ENCODE measurements at places on chromosomes 5 and 9. TPM values are rescaled to one million over a fixed set of nuclear protein-coding genes. Genes with fewer than 3 reads are reported as not detected.

Gene PCDHGC4
- 2.2 TPM for total RNA-seq

Gene DND1
- 2.8 TPM for total RNA-seq

GRCh38 chr5:20305463-20305862 lies 317.5 kb upstream of the CDH18 start:
- no peaks in the 10 kb centered on the region for H3K4me1 ChIP-seq
- H3K4me3 ChIP-seq = no peak overlapping the region
- H3K27ac ChIP-seq = no peak overlapping the region
- no peak for DNase-seq
- H3K36me3 ChIP-seq = no peaks in the 10 kb centered on the region
- no peaks in the 10 kb centered on the region for H3K27me3 ChIP-seq

GRCh38 chr9:7892975-7893374 lies 93.4 kb upstream of the DMAC1 start:
- H3K27me3 ChIP-seq = peaks cover 20% of the 10 kb centered on the region
- DNase-seq = no peak
- no peak overlapping the region for H3K4me3 ChIP-seq
- H3K36me3 ChIP-seq = no peaks in the 10 kb centered on the region
- H3K4me1 ChIP-seq = no peaks in the 10 kb centered on the region
- H3K27ac ChIP-seq = no peak overlapping the region

GRCh38 chr5:53667621-53668020 lies 107.2 kb downstream of the NDUFS4 start:
- DNase-seq = no peak
- H3K4me3 ChIP-seq = no peak overlapping the region
- H3K4me1 ChIP-seq = no peaks in the 10 kb centered on the region
- no peaks in the 10 kb centered on the region for H3K27me3 ChIP-seq
- H3K36me3 ChIP-seq = no peaks in the 10 kb centered on the region

DNA sequence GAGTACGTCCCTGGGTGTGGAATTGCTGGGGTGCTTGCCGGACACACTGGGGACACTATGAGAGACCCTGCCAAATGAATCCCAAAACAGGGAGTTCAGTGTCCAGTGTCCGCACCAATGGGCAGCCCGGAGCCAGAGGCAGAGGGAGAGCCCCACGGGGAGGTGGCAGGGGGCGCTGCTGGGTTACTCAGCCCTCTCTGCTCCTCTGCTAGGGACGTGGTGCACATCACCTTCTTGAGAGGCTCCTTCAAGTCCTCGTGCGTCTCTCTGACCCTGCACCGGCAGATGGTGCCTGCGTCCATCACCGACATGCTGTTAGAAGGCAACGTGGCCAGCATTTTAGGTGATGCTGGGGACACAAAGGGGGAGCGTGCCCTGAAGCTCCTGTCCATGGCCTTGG lies 20.8 kb downstream of the STKLD1 start:
- H3K4me3 ChIP-seq = no peak overlapping the region
- no peak overlapping the region for H3K27ac ChIP-seq
- peaks cover 39% of the 10 kb centered on the region for H3K27me3 ChIP-seq
- peaks cover 5% of the 10 kb centered on the region for H3K36me3 ChIP-seq
- no peak for DNase-seq

DNA sequence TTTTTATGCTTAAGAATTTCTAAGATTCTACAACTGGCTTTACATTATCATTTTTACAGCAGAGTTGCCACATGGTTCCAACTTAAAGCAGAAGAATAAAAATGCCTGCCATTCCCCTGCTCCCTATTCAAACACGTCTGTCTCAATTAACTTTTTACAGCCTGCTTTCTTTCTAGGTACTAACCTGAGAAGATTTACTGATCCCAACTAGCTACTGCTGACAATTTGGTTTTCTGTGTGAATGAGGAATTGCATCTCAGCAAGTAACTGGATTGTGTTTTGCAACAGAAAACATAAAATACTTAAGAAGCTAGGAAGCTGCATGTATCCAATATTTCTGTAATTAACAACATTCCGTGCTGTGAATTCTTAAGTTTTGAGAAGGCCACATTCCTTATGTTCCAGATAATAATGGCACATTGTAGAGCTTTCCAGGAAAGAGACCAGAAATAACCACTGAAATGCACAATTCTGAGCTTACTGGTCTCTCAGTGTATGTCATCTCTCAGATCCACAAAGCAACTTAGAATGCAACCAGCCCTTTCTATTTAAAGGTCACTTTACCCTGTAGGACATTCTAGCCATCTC lies 306.8 kb upstream of the NMUR2 start:
- no peaks in the 10 kb centered on the region for H3K4me1 ChIP-seq
- H3K27me3 ChIP-seq = no peaks in the 10 kb centered on the region
- DNase-seq = no peak
- H3K27ac ChIP-seq = no peak overlapping the region
- H3K36me3 ChIP-seq = no peaks in the 10 kb centered on the region
